Natural killer cell treated with Interleukin-12 subunit alpha and Interleukin-12 subunit beta and Interleukin-15 and Interleukin-18, amount 100 ng/mL, for 72 hours (primary cell): ENCODE measurements at places on chromosomes 6 and 20.

GRCh38 chr20:49914310-49915117 lies 815 bp downstream of the SPATA2 start:
- DNase-seq, result no peak

- DNase-seq, result no peak
Observed at GRCh38 chr6:157366648-157367047, 14.3 kb upstream of the ZDHHC14 start.

DNA sequence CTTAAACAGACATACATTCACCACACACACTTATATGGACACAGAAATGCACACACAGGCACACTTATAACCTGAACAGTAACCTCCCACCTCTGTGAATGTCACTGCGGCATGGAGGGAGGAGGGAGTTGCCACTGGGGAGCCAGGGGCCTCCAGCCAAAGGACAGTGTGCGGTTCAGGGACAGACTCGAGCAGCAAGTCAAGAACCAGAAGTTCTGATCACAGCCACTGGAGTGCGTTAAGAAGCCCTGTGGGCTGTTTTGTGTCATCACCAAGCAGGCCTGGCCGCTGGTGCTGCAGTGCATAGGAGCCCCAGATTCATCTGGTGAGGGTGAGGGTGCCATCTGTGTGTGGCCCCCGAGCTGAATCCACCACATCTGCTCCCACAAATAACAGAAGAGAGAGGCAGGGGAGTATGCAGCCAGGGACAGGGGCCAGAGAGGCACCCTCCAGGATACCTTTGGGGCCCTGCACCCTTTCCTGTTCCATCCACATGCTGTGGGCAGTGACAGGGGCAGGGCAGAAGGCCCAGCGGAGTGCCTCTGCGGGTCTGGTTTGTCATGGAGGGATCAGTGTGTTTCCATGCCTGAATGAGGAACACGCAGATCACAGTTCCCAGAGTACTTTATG lies 20.3 kb downstream of the SYNDIG1 start:
- DNase-seq, result no peak

GRCh38 chr6:142819603-142820337 lies 125.2 kb downstream of the HIVEP2 start:
- DNase-seq, result no peak

DNA sequence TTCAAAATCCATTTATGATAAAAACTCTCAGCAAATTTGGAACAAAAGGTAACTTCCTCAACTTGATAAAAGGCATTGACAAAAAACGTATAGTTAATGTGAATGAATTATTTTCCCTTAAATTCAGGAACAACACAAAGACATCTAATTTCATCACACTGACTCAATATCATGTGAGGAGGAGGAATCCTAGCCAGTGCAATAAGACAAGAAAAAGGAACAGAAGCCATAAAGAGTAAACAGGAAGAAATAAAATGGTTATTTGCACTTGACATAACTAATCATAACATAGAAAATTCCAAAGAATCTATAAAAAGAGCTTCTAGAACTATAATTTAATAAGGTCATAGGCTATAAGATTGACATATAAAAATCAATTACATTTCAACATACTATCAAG lies 31.4 kb downstream of the CHD6 start:
- no peak for DNase-seq

DNA sequence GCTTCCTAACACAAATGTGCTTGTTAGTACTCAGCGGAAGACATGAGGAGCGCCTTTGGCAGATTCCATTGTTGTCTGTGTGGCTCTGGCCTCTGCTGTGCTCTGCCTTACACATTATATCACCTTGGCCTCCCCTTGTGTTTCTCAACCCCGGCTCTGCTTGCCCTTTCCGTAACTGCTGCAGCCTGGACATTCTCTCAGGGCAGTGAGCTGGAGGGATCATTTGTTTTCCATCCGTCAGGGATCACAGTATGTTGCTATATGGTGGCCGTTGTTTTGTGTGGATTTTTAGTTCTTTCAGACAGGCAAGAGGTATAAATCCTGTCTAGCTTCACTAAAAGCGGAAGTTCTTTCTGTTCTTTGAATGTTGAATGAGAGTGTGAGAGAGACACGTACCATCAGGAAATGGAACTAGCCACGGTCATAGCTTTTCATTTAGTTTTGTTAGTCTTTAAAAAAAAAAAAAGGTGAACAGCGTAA lies 175.1 kb downstream of the JARID2 start:
- DNase-seq, result no peak

GRCh38 chr6:15296735-15297134 lies 50.9 kb downstream of the JARID2 start:
- DNase-seq, result peak; percentile 75

DNA sequence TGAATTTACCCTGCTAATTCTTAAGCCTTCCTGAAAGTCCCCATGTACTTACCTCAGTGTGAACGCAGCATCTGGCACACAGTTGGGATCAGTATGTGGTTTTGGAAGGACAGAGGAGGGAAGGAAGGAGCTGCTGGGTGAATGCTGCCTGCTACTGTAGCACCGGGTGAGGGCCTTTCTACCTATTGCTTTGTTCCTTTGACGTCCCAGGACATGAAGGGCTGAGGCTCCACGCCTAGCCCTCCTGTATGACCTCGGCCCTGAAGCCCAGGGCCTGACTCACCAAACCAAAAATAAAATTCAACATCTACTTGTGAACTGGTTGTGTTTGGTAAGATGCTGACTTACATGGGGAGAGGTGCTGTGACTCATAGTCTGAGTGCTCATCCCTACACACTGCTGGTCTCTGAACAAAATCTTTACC lies 51.1 kb downstream of the ARID1B start:
- no peak for DNase-seq

DNA sequence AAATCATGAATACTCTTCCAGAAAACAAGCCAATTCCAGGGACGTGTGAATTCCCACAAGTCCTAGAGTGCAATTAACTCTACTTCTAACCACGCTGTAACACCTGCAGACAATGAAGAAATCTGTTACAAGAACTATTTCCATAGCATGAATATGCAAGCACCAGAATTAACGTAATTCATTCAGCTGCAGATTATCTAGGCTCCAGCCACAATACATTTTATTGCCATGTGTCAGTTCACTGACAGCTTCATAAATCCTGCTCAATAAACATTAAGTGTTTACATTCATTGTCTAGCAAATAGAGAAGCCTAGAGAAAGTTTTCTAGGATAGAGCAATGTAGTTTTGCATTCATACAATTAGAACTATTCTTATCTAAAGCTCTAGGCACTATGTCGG lies 1348.5 kb downstream of the GRIK2 start:
- no peak for DNase-seq

DNA sequence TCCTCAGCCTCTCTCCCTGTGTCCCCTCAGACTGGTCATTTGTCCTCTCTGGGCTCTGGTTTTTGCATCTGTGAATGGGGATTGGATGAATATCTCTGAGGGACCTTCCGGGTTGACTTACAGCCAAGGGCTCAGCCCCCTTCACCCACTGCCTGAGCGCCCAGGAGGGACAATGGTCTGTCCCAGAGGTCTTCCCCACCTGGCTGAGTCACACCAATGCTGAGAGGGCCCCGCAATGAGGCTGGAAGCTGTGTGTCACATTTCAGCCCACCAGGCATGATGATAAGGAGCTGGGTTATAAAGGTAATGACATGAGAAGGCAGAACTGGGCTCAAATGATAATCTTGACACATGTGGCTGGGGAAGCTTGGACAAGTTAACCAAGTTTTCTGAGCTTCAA lies 70.5 kb downstream of the TOX2 start:
- no peak for DNase-seq

GRCh38 chr6:31734247-31734820 lies 2.0 kb downstream of the CLIC1 start:
- no peak for DNase-seq

GRCh38 chr6:128046033-128046432 lies 145.2 kb upstream of the THEMIS start:
- DNase-seq, result no peak

- DNase-seq, result no peak
Observed at GRCh38 chr6:90315354-90315950, 18.8 kb upstream of the BACH2 start.

DNA sequence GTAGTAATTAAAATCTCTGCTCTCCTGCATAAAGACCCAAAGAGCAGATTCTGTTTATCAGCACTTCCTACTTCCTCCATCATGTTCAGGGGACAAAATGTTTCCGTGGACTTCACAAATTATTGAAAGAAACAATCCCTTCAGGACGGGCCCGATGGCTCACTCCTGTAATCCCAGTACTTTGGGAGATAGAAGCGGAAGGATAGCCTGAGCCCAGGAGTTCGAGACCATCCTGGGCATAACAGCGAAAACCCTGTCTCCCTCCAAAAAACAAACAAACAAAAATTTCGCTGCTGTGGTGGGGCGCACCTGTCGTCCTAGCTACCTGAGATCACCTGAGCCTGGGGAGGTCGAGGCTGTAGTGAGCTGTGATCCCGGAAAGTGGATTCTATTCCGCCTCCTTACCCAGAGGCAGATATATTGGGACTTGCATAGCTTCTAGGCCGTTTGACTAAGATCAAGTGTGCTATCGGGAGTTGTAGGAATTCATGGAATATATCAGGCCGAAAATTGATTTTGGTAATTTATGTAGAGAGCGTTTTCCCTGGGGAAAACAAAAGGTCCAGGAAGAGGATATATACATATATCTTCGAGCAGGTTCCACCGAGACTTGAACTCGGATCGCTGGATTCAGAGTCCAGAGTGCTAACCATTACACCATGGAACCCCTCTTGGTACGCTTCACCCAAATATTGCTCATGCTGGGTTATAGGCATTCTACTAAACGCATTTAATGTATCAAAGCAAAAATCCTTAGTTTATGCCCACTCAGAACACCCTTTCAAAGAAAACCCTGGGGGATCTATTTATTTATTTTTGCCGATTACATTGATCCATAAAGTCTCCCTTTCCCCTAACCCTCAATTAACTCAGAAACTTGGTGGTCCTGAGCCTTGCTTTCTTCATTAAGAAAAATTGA lies 74.5 kb upstream of the ZNF184 start:
- DNase-seq, result no peak

DNA sequence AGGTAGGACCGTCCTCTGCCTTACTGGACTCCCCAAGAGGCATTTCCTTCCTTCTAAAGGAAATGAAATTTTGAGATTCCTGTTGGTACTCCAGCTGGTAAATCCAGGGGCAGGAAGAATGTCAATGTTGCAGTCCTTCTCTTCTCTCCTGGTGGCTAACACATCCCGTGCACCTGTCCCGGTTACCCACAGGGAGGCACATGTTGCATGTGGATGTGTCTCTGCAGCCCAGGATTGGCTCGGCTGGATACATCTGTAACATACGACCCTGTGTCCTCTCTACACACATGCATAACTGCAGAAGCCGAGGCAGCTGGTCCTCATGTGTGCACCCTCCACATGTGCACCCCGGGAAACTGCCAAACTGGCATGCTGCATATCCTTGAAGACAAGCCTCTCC lies 1.3 kb upstream of the LRFN2 start:
- no peak for DNase-seq

GRCh38 chr6:152879681-152880080 lies 103.2 kb downstream of the FBXO5 start:
- no peak for DNase-seq

DNA sequence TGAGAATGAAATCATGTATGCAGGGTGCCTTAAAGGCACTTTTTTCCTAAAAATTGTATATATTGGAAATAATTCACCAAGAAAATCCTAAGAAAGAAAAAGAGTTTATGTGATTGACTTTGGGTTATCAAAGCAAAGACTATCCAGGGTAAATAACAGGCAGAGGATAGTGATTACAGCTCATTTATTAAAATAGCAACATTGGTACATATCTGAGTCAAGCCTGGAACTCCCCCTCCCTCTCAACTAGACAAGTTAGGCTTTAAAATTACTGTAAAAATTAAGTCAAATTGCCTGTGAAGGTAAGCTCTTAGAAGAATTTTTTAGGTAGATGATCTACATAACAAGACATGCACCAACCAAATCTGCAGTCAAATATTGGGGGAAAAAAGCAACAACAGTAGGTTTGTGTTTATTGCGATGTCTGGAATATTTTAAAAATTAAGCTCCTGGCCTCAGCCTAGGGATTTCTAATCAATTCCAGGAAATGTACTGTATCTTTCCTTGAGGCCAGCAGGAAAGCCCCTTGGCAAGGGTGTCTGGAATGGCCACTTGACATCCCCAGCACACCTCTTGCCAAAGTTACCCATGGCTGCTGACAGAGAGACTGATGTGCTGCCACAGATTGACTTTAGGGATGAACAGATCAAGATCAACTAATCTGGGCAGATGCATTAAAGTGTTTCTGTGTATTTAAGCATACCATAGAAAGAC lies 31.2 kb upstream of the HBS1L start:
- no peak for DNase-seq

- no peak for DNase-seq
Observed at GRCh38 chr6:155311086-155311485, 3.2 kb downstream of the TFB1M start.

DNA sequence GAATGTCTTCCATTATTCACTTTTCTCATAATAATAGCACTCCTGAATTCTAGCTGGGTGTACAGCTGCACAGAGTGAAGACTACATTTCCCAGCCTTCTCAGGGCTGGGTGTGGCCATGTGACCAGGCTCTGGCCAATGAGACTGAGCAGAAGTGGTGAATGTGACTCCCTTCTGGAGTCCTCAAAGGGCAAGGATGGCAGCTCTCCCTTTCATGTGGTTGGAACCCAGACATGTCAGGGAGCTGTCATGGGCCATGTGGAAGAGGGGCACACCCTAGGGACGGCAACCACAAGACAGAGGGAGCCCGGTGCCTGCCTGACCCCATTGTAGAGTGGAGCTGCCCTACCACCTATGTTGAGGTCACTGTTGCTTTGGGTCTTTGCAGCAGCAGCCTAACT lies 312.8 kb upstream of the SULF2 start:
- no peak for DNase-seq

DNA sequence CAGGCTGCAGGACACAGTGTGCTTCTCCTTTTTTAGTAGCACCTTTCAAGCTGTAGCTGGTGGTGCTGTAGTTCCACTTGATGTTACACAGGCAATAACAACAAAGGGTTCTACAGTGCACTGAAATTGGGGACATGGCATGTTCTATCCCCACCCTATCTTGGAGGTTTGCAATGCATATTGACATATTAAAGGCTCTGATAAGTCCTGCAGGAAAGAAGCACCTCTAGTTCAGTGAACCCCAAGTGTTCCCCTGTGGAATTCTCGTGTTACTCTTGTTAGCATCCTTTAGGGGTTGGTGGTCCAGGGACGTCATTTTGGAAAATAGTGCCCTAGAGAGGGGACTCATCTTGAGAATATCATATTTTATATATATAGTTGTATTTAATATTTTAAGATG lies 337.6 kb downstream of the DHX35 start:
- no peak for DNase-seq
